ENCODE measurements at places on chromosomes 6 and 20. TPM values are rescaled to one million over a fixed set of nuclear protein-coding genes. Genes with fewer than 3 reads are reported as not detected.

- no peak overlapping the region for H3K4me3 ChIP-seq
- H3K27me3 ChIP-seq: no peaks in the 10 kb centered on the region
- no peaks in the 10 kb centered on the region for H3K4me1 ChIP-seq
- no peak for DNase-seq
- H3K27ac ChIP-seq: no peak overlapping the region
Measured at GRCh38 chr6:167549213-167549612, 224.3 kb downstream of the TTLL2 start.

DNA sequence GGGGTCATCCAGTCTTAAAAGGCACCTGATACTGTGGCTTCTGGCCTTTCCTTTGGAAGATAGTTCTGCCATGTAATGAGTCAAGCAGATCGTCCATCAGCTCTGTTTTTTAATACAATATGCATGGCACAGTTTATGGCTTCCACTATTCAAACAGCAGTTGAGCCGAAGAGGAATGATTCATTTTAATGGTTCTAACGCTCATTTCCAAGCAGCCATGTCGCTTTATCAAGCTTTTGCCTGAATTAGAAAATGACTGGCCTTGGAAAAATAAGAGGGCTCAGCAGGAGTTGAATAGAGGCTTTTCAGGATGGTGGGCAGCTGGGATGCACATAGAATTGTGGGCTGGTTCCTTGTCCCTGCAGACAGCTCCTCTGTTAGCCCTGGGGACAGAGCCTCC lies 138.1 kb downstream of the SOBP start:
- H3K36me3 ChIP-seq: no peaks in the 10 kb centered on the region
- no peaks in the 10 kb centered on the region for H3K4me1 ChIP-seq
- peaks cover 48% of the 10 kb centered on the region for H3K27me3 ChIP-seq

- H3K36me3 ChIP-seq: no peaks in the 10 kb centered on the region
- H3K4me3 ChIP-seq: no peak overlapping the region
- DNase-seq: no peak
Measured at GRCh38 chr6:35049156-35049735, 91.9 kb downstream of the TCP11 start.

GRCh38 chr6:85388531-85388930 lies 61.4 kb upstream of the NT5E start:
- no peaks in the 10 kb centered on the region for H3K27me3 ChIP-seq
- H3K4me3 ChIP-seq: no peak overlapping the region
- no peak for DNase-seq
- H3K4me1 ChIP-seq: peaks cover 21% of the 10 kb centered on the region
- no peaks in the 10 kb centered on the region for H3K36me3 ChIP-seq

- peaks cover 19% of the 10 kb centered on the region for H3K4me1 ChIP-seq
- no peak overlapping the region for H3K27ac ChIP-seq
- no peak overlapping the region for H3K4me3 ChIP-seq
- DNase-seq: no peak
- no peaks in the 10 kb centered on the region for H3K27me3 ChIP-seq
Measured at GRCh38 chr20:59020938-59021551, 1.8 kb downstream of the TUBB1 start.

DNA sequence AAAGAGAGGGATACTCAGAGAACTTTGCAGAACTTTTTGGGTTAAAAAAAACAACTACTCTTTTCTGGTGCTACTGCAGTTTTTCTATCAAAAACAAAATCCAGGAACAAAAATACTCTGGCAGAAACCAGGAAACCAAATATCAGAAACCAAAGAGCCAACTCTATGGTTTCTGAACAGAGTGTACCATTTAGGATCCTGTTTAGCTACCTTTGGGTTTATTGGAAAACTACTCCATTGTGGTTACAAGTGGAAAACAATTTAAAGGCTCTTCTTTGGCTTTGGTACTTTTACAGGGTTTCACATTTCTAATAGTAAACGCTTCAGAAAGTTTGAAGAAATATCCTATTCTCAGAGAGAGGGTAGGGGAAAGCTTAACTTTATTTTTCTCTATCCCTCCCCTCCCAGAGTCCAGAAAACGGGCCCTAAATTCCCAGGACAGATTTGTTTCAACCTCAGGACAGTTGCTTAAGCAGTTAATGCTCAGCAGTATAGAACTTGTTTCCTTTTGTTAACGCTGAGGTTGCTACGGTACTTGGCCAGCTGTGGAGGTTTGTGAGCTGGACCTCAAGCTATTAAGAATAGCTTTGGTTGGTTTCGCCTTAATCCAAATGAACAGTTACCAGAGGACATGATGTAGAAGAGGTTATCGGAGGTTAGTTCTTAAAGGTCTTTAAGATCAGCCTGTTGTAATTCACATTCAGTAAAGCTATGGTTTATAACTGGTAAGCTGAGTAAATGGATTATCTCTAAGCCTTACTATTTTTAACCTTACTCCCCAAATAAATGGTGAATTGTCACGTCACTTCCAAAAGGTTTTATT lies 47.9 kb downstream of the FOXO3 start:
- H3K27me3 ChIP-seq: peaks cover 15% of the 10 kb centered on the region
- no peaks in the 10 kb centered on the region for H3K4me1 ChIP-seq
- no peak for DNase-seq
- no peaks in the 10 kb centered on the region for H3K36me3 ChIP-seq
- H3K4me3 ChIP-seq: no peak overlapping the region

- H3K4me3 ChIP-seq: no peak overlapping the region
- H3K36me3 ChIP-seq: no peaks in the 10 kb centered on the region
- no peaks in the 10 kb centered on the region for H3K27me3 ChIP-seq
- H3K4me1 ChIP-seq: no peaks in the 10 kb centered on the region
- H3K27ac ChIP-seq: no peak overlapping the region
Measured at GRCh38 chr20:42494290-42494689, 695.4 kb downstream of the PTPRT start.

Gene ARMH2
- not detected for total RNA-seq

Gene DUSP15
- total RNA-seq: not detected

Gene BACH2
- total RNA-seq: 89.7 TPM

Gene SNAP25
- total RNA-seq: 14.2 TPM

Gene VSX1
- total RNA-seq: not detected

Gene SLC17A2
- total RNA-seq: 0.55 TPM

Gene KLHDC3
- total RNA-seq: 71.2 TPM

Measured in activated T-helper 2 cell treated with anti-CD3 and anti-CD28 coated beads, Interferon-gamma antibody, Interleukin-2, Interleukin-4, amounts not matched to agents 10 μg/mL and 5 μg/mL and 100 μg/mL, durations not matched to agents 14 hours and 24 hours and 36 hours (primary cell).